ENCODE measurements at places on chromosomes 12 and 14.

GRCh38 chr12:65294641-65295262, 16.3 kb downstream of the MSRB3 start:
- no peak for DNase-seq

- no peak for DNase-seq
These were observed 20.1 kb upstream of the AKAP5 start for GRCh38 chr14:64444984-64445845.

DNA sequence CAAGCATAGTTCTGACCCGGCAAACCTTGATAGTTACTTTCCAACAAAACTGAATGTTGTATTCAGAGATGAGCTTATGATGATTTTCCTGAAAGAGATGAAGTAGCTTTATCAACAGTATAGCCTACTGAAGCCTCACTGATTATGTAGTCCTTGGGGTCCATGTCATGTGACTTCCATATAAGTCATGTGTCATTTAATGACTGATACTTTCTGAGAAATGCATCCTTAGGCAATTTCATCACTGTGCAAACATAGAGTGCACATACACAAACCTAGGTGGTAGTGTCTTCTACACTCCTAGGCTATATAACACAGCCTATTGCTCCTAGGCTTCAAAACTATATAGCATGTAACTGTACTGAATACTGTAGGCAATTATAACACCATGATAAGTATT, 28.5 kb upstream of the TUBA1C start:
- DNase-seq, result no peak

GRCh38 chr12:100024974-100025555, 40.3 kb upstream of the ANKS1B start:
- DNase-seq, result no peak

DNA sequence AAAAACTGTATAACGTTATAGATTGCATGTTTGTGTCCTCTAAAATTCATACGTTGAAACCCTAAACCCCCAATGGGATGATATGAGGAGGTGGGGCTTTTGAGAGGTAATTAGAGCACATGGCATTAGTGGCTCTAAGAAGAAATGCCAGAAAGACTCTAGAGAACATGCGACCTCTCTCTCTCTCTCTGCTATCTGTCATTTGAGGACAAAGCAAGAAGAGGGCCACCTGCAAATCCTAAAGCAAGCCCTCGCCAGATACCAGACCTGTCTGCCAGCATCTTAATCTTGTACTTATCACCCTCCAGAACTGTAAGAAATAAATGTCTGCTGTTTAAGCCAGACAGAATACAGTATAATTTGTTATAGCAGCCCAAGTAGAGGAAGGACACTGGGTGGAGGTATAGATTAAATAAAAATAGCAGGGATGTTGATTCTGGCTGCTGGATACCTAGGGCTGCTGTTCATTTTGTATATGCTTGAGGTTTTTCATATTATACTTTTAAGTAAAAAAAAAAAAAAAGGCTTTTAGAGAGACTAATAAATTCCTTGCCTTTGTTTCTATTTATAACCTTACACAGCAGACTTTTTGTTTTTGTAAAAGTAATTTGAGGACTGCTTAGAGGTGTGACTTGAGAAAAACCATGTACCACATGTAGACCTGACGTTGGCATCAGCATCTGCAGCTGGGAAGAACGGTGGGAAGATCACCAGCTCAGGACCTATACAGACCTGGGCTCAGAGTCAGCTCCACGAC, 26.9 kb downstream of the MOK start:
- DNase-seq, result no peak

DNA sequence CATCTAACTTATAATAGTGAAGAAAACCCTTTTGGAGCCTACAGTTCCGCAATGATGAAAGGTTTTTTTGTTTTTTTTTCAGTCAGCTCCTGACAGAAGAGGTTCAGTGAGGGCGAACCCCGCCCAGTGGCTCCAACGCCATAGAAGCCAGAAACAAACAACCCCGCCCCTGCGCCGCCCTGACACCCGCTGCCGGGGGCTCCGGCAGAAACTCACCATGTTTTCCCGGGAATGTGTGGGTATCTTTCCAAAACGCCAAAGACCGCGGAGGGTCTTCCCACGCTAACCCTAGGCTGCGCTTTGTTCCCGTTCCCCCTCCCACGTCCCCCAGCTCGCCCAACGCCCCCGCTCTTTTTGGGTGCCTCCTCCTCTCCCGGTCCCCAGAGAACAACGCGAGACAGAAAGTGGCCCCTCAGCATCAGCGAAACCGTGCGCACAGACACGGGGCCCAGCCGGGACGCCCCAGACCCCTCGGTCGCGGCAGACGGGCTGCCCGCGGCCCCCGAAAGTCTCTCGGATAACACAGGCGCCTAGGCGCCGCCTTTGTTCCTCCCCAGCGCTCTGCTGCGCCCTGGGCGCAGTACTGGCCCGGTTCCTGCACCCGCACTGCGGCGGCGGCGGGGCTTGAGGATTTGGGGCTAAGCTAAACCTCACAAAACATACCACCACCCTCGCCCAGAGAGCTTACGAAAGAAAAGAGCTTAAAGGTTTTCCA, 522 bp downstream of the TUBA1A start:
- peak; percentile 32 for DNase-seq

- DNase-seq, result no peak
These were observed 249.2 kb upstream of the PWP1 start for GRCh38 chr12:107436376-107436775.

GRCh38 chr14:94029671-94030203, 3.6 kb downstream of the OTUB2 start:
- DNase-seq, result no peak

DNA sequence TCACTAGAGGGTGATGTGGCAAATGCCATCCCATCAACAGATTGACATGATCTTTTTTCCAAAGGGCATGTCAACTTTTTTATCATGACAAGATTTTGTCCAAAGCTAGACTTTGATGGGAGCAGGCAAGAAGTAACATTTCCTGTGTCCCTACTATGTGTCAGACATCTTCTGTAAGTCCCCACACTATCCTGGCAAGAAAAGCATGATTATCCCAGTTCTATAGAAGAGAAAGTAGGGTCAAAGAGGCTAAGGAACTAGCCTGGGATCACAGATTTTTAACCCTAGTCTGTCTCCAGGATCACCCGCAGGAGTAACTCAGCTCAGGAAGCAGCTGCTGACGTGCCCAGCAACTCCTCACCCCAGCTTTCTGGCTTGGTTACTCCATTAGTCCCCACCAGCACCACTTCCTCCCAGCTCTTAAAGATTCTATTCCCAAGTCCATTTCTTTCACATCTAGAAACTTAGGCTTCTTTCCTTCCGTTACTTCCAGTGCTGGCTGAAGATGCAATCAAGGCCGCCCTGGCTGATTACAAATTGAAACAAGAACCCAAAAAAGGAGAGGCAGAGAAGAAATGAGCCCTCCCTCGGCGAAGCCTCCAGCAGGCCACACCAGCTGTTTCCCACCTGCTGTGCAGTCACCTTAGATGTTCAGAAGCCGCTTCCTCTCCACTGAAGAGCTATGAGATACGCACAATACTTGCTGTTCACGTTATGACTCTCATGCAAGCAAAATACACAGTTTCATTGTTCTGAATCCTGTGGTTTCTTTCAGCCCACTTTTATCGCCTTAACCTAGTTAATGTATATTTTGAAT, 6.2 kb downstream of the ISCU start:
- peak; percentile 29 for DNase-seq

DNA sequence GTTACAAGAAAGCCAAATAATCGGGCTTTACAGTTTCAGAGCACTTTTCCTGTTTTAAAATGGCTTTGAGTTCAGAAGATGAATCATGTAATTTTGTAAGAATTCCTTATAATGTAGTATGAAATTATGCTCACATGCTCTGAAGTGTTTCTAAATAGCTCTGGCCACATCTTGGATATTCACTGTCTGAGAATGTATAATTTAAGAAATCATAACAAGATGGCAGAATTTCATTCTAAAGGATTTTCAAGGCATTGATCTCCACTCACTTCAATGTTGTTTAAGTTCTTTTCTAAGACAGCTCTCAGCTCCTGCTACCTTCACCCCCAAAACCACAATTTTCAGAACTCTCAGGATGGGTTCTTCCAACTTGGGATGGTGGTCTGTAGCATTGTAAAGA, 180.1 kb downstream of the DACT1 start:
- no peak for DNase-seq

GRCh38 chr12:32877601-32878459, 18.7 kb downstream of the PKP2 start:
- no peak for DNase-seq

GRCh38 chr14:86799244-86799647, 1193.7 kb downstream of the GALC start:
- DNase-seq, result no peak

- no peak for DNase-seq
These were observed 3.3 kb downstream of the AKT1 start for GRCh38 chr14:104792101-104792884.

DNA sequence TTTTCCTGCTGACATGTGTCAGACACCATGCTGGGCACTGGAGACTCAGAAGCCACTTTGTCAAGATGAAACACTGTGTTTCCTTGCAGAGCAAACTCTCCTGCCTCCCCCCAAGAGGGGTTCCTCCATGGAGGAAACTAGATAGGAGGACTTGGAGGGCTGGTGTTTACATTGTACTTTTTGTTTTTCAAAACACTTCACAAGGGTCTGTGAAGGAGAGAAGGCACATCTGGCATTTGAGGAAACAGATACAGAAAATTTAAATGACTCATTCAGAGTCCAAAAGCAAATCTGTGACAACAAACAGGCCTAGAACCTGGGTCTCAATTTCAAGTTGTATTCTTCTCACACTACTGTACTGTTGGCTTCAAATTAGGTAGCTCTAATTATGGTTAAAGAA, 6.7 kb upstream of the CDKL1 start:
- no peak for DNase-seq

- no peak for DNase-seq
These were observed 12.3 kb downstream of the SH2B3 start for GRCh38 chr12:111417784-111418593.

DNA sequence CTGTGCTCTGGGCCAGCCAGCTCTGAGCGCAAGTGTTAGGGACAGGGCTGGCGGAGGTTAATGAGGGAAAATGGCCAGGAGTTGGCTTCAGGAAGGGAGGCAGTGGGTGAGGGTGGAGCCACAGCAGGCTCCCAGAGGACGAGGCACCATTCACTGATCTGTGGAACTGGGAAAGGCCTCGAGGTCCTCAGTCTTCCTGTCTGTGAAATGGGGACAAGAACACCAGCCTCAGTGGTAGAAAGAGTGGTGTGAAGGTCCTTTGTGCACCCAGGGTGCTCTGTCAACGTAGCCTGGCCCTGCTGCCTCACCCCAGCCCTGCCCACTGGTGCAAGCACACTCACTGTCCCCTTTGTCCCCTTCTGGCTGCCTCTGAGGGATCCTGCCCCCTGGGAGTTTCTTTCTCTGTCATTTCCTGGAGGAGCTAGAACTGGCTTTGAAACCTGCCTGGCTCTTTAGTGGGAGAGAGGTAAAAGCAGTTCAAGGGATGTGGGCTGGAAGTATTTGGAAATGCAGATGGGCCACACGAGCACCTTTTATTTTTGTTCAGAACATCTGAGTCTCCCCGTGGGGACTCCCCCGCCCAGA, 25.0 kb downstream of the SYNDIG1L start:
- no peak for DNase-seq

DNA sequence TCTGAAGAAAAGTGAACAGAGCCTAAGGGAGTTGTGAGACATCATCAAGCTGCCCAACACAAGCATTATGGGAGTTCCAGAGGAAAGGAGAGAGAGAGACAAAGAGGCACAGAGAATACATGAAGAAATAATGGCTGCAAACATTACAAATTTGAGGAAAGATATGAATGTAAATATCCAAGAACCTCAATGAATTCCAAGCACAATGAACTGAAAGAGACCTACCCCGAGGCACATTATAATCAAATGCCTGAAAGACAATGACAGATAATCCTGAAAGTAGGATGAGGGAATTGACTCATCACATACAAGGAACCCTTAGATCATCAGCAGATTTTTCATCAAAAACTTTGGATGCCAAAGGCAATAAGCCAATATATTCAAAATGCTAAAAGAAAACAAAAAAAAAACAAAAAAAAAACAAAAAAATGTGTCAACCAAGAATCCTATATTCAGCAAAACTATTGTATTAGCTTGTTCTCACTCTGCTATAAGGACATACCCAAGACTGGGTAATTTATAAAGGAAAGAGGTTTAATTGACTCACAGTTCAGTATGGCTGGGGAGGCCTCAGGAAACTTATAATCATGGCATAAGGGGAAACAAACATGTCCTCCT, 37.8 kb downstream of the BCL2L14 start:
- DNase-seq, result no peak

DNA sequence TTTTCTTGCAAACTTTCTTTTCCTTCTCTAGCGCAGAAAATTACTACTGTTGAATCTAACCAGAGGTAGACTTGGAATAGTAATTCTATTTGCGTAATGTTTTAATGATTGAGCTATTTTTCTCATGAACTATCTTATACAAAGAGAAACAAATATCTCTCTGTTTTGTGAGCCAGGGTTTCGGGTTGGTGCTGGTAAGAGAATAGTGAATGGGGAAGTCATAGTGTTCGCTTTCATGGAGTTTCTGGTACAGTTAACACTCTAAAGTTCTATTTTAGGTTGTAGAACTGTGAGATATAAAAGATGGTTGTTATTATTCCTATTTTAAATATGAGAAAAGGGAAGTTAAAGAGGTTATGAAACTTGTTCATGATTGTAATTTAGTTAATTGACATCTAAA, 6.6 kb downstream of the CLEC1B start:
- no peak for DNase-seq

DNA sequence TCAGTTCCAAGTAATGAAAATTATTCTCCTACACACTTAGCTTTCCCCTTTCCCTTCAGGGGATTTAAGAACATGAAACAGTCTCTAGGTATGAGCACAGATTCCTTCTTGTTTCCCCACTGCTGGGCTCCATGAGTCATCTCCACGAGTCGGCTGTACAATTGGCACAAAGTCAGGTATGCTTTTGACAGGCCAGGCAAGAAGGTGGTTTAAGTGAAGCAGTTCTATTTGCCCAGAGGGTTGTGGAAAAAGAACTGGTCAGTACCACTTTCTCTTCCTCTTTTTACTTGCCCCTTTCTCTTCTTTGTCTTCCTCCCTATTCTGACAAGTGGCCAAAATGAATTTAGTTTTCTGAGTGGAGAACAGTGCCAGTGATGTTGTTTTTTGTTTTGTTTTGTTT, 16.3 kb downstream of the DYNC1H1 start:
- no peak for DNase-seq

DNA sequence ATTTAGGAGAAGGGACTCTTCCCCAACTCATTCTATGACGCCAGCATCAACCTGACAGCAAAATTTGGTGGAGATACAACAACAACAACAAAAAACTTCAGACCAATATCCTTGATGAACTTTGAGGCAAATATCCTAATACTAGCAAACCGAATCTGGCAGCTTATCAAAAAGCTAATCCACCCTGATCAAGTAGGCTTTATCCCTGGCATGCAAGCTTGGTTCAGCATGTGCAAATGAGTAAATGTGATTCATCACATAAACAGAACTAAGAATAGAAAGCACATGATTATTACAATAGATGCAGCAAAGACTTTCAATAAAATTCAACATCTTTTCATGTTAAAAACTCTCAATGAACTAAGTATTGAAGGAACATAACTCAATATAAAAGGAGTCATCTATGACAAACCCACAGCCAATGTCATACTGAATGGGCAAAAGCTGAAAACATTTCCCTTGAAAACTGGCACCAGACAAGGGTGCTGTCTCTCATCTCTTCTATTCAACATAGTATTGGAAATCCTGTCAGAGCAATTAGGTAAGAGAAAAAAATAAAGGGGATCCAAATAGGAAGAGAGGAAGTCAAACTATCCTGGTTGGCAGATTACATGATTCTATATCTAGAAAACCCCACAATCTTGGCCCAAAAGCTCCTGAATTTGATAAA, 233.3 kb downstream of the CCDC59 start:
- DNase-seq, result no peak
